ENCODE measurements at places on chromosomes 1 and 21.
A peak's percentile ranks its signal among the peaks of the same experiment; 100 is the strongest.

- DNase-seq: no peak
Measured at GRCh38 chr1:161190962-161191521, 7.8 kb downstream of the ADAMTS4 start.

DNA sequence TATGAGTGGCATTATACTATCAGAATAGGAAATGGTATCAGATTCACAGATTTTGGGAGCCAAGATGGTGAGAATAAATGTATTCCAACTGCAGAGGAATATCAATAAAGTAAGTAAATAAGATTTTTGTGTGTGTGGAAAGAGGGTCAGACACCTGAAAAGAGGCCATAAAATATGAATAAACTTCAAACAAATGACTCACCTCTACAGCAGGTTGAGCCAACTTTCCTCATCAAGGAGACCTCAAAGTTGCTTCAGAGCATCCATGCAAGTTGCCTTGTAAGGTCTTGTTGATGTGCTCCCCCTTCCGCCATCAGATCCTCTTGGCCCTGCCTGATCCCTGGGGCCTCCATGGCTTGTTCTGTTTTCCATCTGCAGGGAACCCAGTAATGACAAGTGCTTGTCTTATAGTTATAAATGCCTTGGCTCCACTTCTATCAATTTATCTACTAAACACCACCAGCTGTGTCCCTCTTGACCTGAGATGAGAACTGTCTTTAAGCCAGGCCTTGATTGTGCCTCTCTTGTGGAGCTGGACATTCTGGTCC is 775.6 kb downstream of the LTN1 start:
- no peak for DNase-seq

- DNase-seq: no peak
Measured at GRCh38 chr1:56071351-56071750, 508.0 kb downstream of the PLPP3 start.

DNA sequence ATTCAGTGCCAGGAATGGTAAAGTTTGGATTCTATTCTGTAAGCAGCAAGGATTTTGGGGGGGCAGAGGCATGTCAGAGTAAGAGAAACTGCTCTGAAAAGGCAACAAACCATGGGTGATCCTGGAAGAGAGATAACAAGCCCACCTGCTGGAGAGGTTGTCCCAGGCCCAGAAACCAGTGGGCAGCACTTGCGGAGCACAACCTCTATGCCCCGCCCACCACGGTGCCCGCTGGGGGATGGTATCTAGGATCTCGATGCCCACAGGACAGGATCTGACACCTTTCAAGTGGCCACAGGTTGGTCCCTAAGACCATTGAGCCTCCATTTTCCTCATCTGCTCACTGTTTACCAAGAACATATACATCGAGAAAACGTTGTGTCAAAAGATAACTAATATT is 20.3 kb upstream of the MUL1 start:
- no peak for DNase-seq

GRCh38 chr1:116692879-116693278 is 25.3 kb upstream of the IGSF3 start:
- DNase-seq: no peak

GRCh38 chr1:226632922-226633351 is 84.4 kb downstream of the STUM start:
- peak; percentile 72 for DNase-seq

Data from suppressor macrophage treated with lipopolysaccharide for 1 hour (primary cell).